ENCODE measurements at places on chromosomes 2 and 18.

- DNase-seq: peak; percentile 90
Observed at GRCh38 chr2:19358242-19359020, at the start of gene OSR1. TSS of gene OSR1 (minus strand) at chr2:19358623. CDS start at chr2:19353805, 4,818 bp downstream.

GRCh38 chr2:105175231-105175630, 66.3 kb upstream of the GPR45 start:
- no peak for DNase-seq

GRCh38 chr2:60899892-60900249, 18.5 kb downstream of the REL start:
- DNase-seq: no peak

GRCh38 chr18:12059334-12060181, 34.1 kb upstream of the ANKRD62 start:
- no peak for DNase-seq

DNA sequence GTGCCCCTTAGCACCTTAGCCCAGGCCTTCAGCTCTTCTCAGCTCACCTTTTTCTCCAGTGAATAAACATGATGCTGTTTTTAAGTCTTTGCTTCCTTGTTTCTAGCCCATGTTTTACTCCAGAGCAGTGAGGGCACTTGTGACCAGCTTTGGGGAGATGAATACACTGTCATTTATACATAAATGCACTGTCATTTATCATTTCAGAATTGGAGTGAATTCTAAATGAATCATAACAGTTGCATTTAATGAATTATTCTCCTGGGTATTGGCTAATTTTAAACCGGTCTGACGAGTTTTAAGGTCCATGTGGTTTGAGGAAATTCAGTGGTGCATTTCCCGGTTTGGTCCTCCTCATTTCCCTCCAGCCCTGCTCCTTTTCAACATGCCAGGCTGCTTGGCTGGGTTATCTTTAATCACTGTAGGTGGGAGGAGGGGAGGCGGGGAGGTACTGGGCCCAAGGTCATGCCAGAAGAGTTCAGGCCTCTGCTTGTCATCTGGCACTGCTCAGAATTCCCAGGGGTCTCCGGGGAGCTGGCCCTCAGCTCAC, 23.9 kb downstream of the PRKCE start:
- no peak for DNase-seq

DNA sequence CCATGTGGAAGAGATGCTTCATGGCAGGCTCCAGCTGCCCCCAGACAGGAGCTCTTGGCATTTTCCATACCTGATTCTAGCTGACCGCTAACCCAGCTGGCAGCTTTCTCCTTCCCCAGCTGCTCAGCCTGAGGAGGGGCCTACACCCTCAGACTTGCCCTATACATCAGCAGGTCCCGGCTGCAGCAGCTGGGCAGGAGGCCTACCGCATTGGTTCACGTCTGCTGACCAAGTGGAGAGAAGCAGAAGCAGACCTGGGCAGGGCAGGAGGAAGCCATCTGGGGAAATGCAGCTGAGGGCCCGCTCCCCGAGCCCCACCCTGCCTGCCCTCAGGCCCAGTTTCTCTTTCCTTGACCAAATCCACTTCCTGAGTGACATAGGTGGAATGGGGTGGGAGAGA, 50.7 kb downstream of the LBH start:
- no peak for DNase-seq

GRCh38 chr2:105406221-105406620, 7.4 kb upstream of the FHL2 start:
- no peak for DNase-seq

GRCh38 chr2:120360307-120360855, 14.4 kb downstream of the INHBB start:
- DNase-seq: no peak

DNA sequence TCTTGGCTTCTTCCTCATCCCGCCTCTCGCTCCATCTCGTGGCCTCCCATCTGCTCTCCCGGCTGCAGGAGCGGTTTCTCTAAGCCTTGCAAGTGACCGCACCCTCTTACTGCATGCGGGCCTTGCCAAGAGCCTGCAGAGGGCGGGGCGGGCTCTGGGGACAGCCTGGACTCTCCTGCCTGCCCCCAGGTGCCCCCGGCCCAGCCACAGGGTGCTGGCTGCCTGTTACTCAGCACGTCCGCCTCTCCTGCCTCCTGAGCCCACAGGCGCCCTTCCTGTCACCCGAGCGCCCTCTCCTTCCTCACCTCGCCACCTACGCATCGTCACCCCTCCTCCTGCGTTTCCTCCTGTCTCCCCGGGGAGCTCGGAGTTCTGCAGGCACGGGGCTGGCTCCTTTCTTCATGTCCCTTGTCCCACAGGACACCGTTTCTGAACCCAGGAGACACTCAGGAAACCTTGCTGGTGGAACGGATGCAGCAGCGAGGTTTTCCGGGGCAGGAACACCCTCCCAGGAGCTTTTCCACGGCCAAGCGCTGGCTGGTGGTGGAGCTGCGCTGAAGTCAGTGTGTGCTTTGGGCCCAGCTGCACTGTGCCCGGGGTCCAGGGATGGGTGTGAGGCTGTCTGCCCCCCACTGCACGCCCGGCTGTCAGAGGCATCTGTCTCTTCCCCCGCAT, 28.5 kb downstream of the HPCAL1 start:
- no peak for DNase-seq

DNA sequence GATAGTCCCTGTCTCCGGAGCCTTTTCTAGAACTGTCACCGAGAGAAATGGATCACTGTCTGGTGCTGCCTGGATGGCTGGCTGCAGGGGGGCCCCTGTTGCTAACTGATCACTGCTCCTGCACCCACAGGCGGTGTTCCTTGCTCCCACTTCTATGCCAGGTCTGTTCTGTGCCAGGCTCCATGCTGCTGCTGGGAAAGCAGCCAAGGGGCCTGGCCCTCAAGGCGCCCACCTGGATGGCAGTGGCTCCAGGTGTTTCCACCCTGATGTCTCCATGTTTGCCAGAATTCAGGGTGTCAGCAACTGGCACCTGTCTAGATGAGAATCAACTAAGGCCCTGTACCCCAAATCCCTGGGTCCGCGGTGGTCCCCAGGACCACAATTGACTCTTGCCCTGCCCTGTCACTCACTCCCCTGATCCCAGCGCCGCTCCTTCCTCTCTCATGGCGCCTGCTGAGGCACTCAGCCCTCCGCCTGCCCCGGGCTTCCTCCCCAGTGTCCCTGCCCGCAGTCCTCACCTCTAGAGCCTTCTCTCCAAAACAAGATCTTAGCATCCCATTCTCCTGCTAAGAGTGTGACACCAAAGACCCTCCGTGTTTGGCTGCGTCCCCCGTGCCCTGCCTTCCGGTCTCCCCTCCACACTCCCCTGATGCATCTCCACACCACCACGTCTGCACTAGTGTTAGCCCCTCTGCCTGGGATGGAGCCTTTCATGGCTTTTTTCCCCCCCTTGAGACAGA, 72.5 kb upstream of the OTOF start:
- no peak for DNase-seq

GRCh38 chr2:73489053-73489452, 103.4 kb downstream of the ALMS1 start:
- no peak for DNase-seq

- no peak for DNase-seq
Observed at GRCh38 chr2:74991977-74992376, 33.5 kb downstream of the POLE4 start.

- DNase-seq: no peak
Observed at GRCh38 chr2:11500702-11501303, 33.0 kb upstream of the GREB1 start.

GRCh38 chr2:46747297-46747818, 168.2 kb downstream of the MCFD2 start:
- DNase-seq: no peak

GRCh38 chr2:122267947-122268346, 512.5 kb downstream of the TSN start:
- no peak for DNase-seq

- DNase-seq: no peak
Observed at GRCh38 chr2:42900289-42900891, 108.0 kb upstream of the HAAO start.

DNA sequence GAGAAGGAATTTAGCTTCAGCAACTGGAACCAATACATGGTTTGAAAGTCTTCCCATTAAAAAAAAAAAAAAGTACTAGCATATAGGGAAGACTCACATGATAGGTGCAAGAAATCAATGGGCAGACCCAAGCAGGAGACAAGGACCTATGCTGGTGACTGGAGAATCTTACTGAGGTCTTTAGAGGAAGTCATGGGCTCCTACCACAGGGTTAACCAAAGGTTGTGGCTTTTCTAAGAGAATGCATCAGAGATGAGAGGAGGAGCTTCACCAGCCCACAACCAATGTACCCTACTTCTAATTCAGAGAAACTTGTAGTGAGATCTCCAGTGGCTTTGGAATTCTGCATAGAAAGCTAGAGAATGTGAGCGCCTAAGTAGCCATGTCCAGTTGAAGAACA, 207.4 kb downstream of the NCKAP5 start:
- no peak for DNase-seq

DNA sequence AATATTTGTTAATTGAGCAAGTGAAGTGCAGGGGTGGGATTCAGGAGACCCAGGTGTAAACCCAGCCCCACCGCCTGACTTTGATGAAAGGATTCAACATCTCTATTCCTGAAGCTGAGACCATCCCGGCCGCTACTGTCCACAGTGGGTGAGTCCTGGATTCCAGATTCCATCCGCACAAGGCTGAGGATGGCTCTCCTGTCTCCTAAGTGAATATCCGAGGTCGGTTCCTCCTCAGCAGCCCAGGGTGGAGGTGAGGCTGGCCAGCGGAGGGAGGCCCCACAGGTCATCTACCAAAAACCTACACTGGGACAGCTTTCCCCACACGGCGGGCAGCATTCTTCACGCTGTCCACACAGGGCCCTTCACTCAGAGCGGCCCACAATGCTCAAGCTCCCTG, 57.6 kb downstream of the ACKR3 start:
- DNase-seq: no peak

- DNase-seq: no peak
Observed at GRCh38 chr2:97068074-97068473, 26.6 kb downstream of the FAHD2B start.

GRCh38 chr18:10057894-10058791, 144.3 kb downstream of the VAPA start:
- no peak for DNase-seq

GRCh38 chr2:180554330-180554729, 426.1 kb upstream of the UBE2E3 start:
- no peak for DNase-seq

DNA sequence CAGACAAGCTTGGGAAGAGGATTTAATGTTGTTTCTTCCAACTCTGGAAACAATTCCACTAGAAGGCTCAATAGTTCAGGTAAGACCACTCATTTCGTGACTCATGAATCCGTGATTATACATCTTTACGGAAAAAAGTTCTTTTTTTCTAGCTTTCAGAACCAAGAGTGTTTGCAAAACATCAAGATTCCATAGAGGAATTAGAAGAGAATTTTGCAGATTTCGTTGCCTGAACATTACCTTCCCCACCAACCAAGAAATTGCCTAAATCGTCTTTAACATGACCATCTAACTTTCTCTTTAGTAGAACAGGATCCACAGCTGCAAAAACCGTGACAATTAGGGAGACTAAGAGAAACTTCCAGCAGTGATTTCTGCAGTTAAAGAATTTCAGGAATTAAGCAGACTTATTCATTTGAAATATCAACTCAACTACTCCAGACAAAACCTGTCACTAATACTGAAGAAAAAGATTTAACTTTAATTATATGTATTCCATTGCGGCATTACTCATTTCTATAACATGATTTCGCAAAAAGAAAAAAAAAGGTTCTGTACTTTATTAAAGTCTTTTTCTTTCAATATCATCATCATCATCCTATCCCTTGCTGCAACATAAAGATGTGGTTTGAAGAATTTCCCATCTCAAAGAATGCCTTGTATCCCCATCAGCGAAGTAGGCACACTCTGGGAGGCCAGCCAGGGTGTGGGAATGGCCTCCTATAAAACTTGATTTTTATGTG, 1.9 kb upstream of the NAB1 start:
- no peak for DNase-seq

DNA sequence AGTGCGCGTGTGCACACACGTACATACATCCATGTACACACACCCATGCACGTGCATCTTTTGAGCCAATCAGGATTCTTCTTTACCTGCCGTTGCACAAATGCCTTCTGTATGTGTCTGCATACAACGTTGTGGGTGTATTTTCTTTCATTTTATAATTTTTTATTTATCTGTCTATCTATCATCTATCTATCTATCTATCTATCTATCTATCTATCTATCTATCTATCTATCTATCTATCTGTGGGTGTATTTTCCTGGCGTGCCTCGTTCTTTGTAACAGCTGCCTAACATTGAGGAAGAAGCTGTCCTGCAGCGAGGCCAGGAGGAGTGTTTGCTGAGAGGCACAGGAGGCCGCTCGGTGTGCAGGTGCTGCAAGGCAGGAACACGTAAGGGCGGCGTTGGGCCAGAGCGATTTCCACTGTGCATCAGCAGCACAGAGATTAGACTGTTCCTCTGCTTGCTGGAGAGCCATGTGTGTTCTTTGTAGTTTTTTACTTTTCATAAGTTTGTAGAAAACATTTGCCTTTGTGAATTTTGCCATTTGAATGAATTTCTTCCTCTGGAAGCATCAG, 84.4 kb downstream of the DGKD start:
- no peak for DNase-seq

DNA sequence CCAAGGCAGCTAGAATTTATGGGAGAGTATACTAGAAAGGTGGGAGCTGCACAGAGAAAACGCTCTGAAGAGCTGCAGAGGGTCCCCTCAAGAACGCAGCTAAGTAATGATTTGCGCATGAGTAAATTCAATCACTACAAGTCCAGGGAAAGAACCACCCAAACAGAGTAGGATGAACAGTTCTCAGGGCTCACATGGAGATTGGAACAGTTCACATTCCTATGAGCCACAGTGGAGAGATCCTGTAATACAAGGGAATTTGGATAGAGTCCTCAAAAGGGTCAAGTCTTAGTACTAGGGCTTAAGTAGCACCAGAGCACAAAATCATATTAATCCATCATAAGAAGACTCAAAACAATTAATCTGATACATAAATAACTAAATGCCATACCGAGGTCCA, 12.7 kb downstream of the OLA1 start:
- no peak for DNase-seq

DNA sequence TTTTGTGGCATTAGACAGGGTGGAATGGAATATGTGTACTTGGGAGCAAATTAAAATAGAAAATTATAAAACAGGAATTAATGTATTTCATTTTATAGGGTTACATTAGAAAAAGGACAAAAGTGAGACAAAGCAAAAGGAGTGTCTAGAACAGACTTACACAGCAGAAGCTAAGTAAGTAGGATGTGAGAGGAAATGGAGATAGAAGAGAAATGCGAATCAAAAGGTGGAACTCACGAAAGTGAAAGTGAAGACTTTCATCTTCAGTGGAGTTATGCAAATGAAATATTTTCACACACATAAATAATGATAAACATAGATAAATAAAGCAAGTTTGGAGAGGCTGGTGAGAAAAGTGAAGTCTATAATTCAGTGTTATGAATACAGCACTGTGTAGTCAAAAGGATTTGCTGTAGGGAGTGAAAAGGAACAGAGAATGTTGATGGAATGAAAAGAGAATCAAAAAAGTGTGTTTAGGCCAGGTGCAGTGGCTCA, 94.8 kb downstream of the DLGAP1 start:
- DNase-seq: no peak
